ENCODE measurements at places on chromosomes 7 and 10.

DNA sequence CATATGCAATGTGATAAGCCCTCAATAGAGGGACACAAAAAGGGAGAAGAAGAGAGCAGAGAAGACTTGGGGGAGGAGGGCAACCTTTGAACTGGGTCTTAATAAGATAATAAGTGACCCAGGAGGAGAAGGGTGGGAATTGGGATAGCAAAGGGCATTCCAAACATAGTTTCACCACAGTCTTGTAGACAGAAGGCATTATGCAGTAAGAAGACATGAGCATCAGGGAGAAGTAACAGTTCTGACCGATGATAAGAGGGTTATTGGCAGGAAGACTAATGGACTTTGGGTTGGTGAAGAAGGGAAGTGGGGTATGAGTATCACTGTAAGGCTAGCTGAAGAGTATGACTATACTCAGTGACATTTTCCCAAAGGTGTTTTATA, 63.6 kb downstream of the TES start:
- DNase-seq = no peak

- no peak for DNase-seq
These were observed 265.4 kb downstream of the CSTF2T start for GRCh38 chr10:51433949-51434475.

- no peak for DNase-seq
These were observed 24.9 kb upstream of the ZC3HAV1L start for GRCh38 chr7:139060695-139061237.

- no peak for DNase-seq
These were observed 249.7 kb downstream of the NRG3 start for GRCh38 chr10:82124713-82125112.

DNA sequence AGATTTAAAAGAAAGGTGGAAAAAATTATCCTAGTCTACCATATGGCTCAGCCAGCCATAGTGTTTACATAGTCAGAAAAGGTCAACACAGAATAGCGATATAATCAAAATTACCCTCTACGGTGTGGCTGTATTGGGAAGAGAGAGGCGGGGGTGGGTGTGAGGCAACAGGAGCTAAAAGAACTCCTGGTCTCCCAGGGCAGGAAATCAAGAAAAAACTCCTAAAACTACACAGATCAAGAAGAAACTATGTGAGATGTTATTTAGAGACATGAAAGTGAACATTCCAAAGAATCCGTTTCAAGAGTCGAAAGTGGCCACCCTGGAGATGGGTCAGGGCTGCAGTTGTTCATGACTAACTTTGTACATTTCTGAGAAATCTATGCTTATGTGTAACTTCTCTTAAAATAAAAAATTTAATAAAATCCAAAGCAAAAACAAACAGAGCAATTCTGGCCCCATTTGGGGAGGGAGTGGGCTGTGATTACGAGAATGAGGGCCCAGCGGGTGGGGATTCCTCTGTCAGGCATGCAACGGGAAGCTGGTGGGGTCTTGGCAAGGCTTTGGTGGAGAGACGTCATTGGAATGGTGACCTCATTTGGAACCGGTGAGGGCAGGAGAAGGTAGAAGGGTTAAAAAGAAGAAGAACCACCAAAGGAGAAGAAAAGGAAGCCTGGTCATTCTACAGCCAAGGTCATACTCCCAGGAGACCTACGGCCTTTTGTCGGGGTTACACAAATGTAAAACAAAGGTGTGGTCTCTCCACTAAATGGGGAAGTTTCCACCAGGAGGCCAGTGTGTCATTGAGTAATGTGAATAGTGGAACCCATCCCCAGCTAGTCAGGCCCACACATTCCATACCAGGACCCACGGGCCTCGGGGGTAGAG, 71.2 kb upstream of the DUSP5 start:
- no peak for DNase-seq

DNA sequence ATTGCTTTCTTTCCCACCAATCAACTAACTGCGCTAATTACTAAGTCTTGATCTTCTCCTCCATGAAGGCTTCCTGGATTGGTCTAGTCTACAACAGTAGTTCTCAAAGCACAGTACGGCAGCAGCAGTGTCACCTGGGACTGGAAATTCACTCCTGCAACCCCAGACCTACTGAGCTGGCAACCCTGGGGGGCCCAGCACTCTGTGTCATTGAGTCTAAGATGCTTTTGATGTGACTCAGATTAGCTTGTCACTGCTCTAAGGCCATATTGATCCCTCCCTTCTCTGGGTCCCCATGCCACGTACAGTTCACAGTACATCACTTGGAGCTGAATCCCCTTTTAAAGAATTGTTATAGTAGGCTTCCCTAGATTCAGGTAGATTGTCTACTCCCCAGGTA, 65.7 kb upstream of the KMT2C start:
- DNase-seq = no peak

- DNase-seq = no peak
These were observed 18.1 kb downstream of the MAD1L1 start for GRCh38 chr7:2214636-2215035.

DNA sequence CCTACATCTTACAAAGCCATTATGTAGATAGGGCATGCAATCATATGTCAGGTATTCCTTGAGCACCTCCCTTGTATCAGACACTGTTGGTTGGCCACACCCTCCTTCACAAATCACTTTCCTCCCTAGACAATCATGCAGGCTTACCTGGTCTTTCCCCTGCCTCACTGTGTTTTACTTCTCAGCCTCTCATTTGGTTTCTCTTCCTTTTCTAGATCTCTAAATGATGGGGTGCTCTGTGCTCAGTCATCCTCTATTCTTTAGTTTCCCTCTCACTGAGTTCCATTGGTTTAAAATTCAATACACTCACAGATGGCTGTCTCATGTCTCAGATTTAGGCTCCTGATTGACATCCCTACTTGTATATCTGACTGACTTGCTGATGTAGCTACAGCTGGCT, 31.4 kb downstream of the ANK3 start:
- no peak for DNase-seq

- DNase-seq = no peak
These were observed 128.1 kb upstream of the UNC5B start for GRCh38 chr10:71084061-71084817.

DNA sequence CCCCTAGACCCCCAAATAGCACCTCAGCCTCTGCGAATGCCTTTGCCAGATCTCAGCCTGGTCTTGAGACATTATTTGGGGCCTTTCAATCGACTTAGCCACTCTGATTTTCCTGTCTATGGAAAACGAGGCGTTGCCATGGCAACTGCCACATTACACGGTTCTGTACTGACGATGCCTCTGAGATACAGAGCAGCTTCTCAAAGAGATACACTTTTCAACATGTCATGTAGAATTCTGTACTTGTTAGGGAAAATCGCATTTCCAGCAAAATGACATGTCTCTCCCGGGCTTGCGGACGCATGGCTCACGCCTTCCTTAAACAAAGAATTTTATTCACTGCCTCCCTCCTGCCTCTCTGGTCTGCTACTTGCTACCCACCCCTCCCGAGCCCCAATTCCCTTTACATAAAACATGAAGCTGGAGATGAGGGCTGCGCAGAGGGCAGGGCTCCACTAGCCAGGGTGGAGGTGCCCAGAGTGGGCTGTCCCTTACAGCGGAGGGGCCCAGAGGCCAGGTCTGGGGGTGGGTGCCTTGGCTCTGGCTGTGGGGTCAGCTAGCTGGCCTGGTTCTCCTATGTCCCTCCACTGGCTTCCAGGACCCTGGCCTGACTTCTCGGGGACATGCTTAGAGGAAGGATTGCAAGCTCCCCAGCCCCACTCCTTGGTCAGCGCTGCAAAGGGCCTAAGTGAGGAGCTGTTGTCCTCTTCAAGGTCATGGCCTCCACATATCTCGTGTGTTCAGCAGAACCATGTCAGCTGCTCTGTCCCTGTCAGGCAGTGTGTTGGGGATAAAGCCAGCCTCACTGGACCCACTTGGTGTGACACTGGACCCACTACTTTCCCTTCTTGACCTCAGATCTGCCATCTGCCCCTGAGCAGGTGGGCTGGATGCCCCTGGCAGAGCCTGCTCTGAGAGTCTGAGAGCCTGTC, 342.5 kb downstream of the RPS24 start:
- DNase-seq = no peak

DNA sequence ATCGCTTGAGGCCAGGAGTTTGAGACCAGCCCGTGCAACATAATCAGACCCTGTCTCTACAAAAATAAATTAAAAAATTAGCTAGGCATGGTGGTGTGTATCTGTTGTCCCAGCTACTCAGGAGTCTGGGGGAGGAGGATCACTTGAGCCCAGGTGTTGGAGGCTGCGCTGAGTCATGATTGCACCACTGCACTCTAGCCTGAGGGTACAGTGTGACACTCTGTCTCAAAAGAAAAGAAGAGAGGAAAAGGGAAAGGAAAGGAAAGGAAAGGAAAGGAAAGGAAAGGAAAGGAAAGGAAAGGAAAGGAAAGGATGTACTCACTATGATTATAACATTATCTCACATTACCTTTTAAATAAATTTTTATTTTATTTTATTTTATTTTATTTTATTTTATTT, 56.5 kb upstream of the MPP7 start:
- no peak for DNase-seq

DNA sequence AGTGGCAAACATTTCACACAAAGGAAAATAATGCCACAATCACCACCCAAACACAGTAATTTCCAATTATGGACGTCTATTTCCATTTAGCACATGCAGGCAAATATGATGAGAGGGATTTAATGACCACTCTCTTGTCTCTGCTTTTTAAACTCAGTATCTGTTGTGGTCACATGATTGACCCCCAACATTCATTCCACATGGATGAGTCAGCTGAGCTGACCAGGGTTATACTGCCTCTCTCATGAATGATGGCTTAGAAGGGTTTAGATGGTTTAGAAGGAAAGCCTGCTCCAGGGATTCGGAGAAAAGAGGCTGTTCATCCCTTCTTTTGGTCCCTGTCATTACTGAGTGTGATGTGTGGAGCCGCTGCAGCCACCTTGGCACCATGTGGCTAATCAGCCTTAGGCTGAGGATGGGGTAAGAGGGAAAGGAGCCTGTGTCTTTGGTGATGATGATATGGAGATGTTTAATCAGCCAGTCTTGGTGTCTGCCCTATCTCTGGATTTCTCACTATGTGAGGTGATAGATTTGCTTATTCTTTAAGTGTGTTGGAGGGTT, 38.2 kb upstream of the JAKMIP3 start:
- DNase-seq = no peak

DNA sequence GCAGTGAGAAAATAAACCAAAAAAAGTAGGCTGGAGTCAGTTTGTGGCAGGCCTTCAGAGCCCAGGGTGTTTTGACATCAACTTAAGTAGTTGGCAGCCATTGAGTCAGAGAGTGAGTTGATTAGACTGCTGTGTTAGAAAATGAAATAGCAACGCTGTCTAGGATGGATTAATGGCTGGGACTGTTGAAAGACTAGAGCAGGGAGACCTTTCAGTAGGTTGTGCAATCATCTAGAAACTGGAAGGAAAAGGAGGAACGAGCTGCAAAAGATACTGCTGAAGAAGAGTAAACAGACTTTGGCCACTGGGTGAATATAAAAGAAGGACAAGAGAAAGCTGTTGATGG, 28.6 kb upstream of the TRIL start:
- DNase-seq = no peak

DNA sequence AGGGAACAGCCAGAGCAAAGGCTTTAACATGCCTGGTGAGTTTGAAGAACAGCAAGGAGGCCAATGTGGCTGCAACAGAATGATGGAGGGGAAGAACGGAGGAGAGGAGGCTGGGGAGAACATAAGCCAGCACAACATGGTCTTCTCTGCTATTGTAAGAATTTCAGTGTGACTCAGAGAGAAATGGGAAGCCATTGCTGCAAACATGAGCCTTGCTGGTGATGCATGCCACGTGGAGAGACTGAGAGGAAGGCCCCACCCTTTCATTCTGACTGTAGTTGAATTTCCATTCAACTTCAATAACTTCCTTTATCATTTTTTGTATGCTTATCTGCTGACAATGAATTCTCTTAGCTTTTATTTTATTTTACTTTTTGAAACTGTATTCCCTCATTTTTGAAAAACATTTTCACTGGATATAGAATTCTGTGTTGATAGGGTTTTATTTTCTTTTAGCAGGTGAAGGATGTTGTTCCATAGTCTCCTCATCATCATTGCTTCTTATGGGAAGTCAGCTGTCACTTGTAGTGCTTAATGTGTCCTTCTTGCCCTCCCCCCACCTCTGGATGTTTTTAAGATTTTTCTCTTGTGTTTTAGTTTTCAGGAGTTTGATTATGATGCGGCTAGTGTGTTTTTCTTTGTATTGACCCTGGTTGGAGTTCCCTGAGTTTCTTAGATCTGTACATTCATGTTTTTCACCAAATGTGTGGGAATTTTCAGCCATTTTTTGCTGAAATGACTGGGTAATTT, 46.4 kb upstream of the LEP start:
- no peak for DNase-seq

- DNase-seq = no peak
These were observed 61.2 kb upstream of the ZNF716 start for GRCh38 chr7:57388761-57389160.

DNA sequence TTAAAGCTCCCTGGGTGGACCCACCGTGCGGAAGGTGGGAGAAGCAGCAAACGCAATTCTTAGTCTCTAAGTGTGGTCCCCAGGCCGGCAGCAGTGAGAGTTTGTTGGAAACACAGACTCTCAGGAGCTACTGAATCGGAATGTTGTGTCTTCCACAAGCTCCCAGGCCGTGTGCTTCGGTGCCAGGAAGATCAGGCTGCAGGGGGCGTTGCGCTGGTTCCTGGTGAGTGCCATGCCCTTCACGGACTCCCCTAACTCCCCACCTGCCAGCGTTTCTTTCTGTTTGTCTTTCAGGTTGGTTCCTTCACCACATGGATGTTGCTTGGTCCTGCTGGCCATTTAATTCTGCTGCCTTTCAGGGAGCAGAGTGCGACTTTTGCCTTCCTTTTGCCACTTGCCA, 91.2 kb upstream of the PITRM1 start:
- no peak for DNase-seq

- DNase-seq = peak; percentile 19
These were observed 32.5 kb upstream of the TBX20 start for GRCh38 chr7:35286422-35286821.

GRCh38 chr7:31075086-31075405, 22.9 kb downstream of the ADCYAP1R1 start:
- DNase-seq = no peak

- DNase-seq = no peak
These were observed 1008.8 kb downstream of the KCNMA1 start for GRCh38 chr10:76628801-76629200.

GRCh38 chr10:21991785-21992184, 11.7 kb downstream of the DNAJC1 start:
- no peak for DNase-seq

DNA sequence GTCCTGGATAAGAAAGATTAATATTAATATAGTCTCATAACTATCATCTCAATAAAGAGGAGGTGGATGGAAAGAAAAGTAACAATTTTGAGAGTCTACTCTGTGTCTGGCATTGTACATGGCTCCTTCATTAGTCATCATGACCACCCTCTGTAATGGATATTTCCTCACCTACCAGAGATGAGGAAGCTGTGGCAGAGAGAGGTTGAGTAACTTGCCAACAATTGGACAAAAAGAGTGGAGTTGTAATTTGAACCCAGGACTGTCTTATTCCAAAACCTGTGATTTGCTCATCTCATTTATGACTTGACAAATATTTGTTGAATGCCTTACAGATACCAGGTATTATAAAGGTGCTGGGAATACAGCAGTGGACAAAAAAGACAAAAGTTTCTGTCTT, 2.1 kb upstream of the IDE start:
- no peak for DNase-seq

Measured in BE2C (cell line).